GM18507 (cell line): ENCODE measurements at places on chromosomes 7 and 10.

GRCh38 chr7:155769701-155770100 lies 42.6 kb downstream of the SHH start:
- no peak for DNase-seq

DNA sequence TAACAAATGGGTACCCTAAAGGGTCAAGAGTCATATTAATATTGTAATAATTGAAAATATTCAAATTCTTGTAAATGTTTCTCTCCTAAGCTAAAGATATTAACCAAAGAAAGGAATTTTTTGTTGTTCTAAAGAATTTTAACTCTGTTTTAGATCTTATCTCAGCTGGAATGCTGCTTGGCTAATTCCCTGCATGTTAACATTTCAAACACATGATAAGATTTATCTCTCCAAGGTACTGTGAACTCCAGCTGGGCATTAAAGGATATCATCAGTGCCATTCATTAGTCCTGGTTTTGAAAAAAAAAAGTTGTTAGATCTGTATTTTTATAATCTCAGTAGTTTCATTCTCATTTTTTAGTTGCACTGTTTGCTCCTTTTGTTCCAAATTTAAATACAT lies 76.9 kb downstream of the MAPK8 start:
- DNase-seq: no peak

DNA sequence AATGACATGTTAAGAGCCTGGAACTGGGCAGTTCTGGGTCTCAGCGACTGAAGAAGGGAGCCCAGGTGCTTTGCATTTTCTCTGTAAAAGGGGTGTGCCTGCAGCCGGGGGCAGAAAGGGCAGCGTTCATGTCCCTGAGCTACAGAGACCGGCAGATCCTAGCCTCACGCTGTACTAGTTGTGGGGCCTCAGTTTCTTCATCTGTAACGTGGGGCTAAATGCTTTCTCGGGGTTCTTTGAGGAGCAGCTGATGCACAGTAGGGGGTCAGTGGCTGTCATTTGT lies 79.6 kb downstream of the NEURL1 start:
- DNase-seq: no peak

DNA sequence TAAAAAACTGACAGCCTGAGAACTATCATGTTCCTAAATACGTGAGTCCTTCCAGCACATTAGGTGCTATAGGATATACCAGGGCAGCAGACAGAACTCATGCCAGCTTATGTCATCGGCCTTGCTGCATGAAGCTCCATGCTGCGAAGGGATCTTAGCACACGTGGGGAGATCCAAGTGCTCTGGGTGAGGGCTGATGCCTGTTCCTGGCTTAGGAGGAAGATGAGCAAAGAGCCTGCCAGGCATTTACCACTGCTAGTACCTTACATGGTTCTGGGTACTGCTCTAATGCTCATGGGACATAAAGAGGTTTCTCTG lies 43.2 kb downstream of the SVIL start:
- no peak for DNase-seq

DNA sequence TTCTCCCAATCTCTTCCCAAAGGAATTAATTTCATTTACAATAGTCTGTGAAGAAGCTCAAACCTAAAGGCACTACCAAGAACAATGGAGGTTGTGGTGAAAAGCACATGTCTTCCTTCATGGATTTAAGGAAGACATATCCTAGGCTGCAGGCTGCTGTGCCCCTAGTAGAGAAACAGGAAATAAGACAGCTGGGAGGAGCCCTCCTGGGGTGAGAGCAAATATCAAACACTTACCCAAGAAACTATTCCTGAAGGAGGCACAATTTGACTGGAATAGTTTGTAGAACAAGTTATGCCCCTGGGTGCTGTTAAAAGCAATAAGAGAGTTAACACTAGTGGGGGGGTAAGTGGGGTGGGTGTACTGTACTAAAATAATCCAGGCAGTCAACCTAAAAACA lies 30.1 kb downstream of the PDZD8 start:
- DNase-seq: no peak

DNA sequence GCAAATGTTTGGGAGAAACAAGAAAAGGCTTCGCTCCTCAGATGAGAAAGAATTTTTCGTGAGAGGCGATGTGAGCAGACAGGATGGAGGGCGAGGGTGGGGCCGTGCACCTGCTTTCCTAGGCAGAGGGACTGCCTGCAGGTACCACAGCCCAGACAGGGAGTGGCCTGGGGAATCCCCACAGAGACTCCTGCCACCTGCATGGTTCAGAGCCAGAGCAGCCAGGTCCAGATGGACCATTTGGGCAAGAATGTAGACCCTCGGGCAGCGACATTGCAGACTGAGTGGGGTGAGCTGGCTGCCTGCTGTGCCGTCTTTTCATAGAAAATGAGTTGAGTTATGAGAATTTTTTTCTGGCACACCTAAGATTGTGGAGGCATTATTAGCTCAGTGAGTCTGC lies 216.8 kb downstream of the SNX10 start:
- no peak for DNase-seq

DNA sequence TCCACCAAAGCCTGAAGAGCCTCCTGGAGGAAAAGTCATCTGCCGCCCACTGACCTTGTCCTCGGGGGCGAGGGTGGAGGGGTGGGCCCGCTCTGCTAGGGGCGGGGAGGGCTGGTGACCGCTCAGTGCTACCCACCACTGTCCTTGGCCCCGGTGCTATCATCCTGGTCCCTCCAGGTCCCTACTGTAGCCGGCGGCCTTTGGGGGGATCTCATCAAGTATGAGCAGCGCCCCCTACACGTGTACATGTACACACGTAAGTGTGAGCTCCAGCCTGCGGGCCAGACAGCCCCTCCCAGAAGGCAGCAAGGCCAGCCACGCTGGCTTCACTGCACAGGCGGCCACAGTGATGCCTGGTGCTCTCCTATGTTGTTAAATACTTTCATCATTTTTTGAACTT lies 19.6 kb downstream of the TTYH3 start:
- no peak for DNase-seq

DNA sequence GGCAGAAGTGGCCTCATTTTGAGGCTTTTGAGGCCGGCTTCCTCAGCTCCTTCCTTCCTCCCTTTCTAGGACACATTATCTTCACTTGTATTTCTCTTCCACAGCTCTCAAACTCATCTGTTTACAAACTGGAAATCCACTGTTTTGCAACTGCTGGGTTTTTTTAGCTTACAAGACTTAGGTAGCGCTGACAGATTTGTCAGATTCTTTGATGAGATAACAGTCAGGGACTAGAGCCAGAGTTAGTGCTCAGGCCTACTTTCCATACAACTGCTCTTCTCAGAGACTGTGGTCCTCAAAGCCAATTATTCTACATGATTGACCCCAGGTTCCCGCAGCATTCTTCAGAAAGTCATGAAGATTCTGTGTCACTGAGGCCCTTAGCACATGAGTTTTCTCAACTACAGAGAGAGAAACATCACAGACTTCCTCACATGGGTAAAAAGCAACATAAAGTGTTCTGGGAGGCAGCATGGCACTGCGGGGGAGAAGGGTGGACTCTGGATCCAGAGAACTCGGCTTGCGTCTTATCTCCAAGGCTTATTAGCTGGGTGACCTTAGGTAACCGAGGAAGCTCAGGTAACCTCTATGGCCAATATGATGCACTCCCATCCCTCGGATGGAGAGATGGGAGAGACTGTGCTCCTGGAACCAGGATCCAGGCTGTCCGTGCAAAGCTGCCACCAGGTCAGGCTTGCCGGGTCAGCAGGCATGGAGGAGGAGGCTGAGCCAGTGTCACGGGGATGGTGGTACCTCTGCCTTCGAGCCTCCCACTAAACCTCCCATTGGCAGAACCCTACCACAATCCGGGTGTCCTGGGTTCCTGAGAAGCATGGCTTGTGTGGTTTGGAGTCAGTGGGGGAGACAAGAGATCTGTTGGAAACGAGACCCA lies 10.5 kb downstream of the DDC start:
- no peak for DNase-seq

DNA sequence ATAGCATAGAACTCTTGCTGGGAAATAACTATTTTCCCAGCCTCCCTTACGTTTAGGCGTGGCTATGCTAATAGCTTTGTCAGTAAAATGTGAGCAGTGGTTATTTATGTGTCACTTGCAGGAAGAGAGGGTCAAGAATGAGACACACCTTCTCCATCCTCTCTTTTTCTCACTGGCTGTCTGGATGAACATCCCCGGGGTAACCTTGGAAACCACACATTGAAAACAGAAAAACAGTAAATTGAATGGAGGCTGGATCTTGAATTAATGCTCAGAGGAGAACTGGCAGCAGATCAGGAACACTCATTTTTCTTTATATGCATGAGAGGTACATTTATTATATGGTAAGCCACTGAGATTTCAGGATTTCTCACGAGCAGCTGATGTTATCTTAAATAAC lies 127.6 kb downstream of the DNAJB9 start:
- DNase-seq: no peak

DNA sequence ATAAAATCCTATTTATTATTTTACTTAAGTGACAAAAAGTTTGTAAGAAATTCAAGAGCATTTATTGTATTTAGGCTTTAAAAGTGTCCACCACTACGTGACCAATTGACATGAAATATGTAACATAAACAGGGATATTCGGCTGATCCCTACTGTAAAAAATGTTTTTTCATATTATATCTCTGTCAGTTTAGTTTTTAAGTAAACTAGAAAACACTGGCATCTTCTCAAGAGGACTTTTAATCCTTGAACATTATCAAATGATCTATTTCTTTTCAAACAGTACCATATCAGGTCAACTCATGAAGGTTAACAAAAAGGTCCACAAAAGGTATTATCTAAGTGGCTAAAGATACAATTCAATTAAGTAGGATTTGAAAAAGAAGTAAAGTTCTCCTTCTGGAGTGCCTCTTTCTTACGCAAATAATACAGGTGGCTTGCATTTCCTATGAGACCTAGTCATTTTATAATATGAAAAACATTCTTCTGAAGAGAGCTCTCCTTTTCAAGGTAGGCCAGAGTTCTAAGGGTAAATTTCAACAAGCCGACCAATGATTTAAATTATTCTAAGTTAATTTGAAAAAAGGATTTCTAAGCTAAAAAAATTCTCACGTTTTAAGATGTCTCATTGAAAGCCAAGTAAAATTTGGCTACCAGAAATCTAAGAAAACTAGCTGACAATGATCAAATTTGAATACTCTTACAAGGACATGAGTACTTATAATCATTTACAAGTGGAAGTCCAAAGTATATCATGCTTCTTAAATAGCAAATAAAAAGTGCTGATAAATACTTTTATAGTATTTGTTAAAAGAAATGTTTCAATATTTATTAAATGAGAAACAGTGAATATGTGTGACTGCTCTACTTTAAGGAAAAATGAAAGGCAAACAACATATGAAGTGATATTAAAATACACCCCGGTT lies 133.5 kb downstream of the NRBF2 start:
- DNase-seq: no peak

GRCh38 chr7:131111081-131111576 lies 216.5 kb upstream of the MKLN1 start:
- no peak for DNase-seq

GRCh38 chr10:43888586-43888985 lies 239.9 kb upstream of the ZNF32 start:
- DNase-seq: no peak

GRCh38 chr10:51291961-51292360 lies 217.7 kb downstream of the PRKG1 start:
- no peak for DNase-seq

- no peak for DNase-seq
Observed at GRCh38 chr7:38950309-38950708, 27.4 kb upstream of the POU6F2 start.

GRCh38 chr7:47389171-47389922 lies 192.6 kb downstream of the TNS3 start:
- no peak for DNase-seq

- peak; percentile 12 for DNase-seq
Observed at GRCh38 chr10:120221873-120222485, 235.0 kb upstream of the PLPP4 start.

DNA sequence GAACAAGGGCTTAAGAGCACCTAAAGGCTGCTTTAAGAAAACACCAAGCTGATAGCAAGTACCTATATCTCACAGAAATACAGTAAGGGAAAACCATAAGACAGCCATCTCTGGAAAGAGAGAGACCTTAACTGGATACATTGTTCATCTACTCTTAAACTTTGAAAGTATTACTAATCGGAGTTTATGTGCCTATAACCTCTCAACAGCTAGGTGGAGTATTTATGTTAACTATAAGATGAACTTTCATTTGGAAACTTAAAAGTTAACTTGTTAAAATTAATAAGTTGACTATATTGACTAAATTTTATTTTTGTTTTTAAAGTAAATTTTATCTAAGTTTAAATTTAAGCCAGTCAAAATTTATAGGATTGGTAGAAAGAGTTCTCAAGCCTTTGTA lies 90.6 kb downstream of the USP6NL start:
- DNase-seq: no peak

DNA sequence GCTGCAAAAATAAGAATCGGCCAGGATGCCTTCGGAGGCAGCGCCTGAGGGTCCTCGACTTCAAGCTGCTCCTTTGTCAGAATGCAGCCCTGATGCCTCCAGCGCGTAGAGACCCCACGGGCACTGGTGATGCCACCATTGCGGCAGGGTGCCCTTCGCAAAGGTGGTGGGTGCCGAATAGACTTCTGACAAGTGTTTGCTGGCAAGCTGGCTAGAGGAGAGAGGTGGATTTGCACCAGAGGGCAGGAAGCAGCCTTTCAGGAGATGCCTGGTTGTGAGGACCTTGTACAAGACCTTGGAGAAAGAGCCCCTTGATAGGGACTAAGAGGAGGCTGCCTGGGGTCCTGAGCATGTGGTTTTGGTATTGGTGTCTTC lies 103.2 kb upstream of the PPIF start:
- no peak for DNase-seq

DNA sequence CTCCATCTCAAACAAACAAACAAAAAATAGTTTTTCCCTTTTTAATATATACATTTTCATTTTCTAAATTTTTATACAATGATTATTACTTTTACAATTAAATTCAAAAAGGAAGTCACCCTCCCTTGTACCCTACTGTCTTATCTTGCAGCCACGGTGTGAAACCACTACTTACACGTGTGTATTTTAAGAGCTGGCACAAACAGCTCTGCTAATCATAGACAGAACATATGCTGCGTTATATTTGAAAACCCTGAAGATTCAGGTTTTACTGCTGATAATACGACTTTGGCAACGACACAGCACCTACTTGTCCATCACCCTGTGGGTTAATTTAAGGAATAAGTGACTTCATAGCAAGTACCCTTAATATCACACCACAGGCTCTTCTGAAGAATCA lies 991 bp downstream of the ANKRD61 start:
- DNase-seq: no peak

DNA sequence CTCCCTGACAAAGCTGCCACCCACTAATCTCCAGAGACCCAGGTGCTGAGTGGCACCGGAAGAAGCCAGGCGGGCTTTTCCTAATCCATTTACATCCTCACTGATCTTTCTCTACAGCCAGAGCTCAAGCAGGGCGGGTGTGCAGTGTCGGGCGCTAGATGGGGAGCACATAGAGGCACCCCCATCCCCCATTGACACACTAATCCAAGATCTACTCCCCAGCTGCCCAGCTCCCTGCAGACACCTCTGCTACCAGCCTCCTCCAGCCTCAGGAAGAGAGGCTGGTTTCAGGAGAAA lies 22.2 kb downstream of the FRMPD2 start:
- DNase-seq: no peak

- DNase-seq: no peak
Observed at GRCh38 chr7:29328045-29328444, 133.5 kb downstream of the CHN2 start.
